Stimulated activated CD4-positive, alpha-beta T cell treated with anti-CD3 and anti-CD28 coated beads, Interleukin-1b, Interleukin-23, amount 100 ng/mL, for 4 hours (primary cell): ENCODE measurements at places on chromosomes 5 and 9.

DNA sequence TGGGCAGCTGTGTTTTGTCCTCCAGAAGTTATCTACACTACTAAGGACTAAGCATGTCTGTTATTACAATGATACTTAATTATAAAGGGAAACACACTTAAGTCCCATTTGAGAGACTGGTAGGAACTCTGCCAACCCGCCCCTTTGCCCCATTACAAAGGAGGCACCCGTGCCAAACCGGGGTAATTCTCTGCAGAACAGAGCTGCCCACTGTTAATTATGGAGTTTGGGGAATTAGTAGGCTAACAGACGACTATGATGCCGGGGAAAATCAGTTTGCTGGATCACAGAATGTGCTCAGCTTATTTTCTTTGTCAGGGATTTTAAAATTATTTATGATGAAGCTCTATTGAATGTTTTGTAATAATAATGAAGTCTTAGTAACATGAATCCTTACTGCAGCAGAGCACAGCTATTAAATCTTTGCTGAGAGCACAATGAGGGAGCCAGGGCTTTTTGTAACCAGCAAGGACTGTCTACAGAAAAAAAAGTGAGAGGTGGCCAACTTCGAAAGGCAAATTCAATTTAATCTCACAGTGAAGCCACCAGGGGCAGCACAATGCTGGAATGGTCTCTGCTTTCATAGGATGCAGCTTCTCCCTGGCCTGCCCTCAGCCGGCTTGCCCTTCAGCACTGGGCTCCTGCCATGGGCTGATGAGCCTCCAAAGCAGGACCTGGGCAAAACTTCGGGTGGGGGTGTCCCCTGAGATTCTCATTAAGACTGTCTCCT, 134.5 kb downstream of the GNAQ start:
- DNase-seq: no peak

DNA sequence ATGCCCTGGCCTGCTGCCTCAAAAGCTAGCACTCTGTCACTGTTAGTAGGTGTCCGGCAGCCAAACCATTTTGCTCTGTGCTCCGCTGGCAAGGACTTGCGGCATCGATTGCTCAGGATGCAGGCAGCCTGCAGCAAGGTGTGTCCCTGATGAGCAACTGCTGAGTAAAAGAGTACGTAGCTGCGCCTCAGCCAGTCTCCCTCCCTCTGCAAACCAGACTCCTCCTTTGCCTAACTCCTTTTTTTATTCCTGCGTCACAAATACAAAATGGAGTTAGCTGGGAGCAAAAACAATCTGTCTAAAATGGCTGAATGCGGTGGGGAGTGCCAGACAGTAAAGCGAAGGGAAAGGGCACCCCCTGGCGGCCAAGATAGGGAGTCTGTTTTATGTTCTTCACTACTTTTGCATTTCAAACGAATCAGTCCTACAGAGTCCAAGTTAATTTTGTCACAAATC, 61.1 kb downstream of the DIAPH1 start:
- peak; percentile 75 for DNase-seq

GRCh38 chr5:76859591-76860247, 9.9 kb downstream of the S100Z start:
- no peak for DNase-seq

DNA sequence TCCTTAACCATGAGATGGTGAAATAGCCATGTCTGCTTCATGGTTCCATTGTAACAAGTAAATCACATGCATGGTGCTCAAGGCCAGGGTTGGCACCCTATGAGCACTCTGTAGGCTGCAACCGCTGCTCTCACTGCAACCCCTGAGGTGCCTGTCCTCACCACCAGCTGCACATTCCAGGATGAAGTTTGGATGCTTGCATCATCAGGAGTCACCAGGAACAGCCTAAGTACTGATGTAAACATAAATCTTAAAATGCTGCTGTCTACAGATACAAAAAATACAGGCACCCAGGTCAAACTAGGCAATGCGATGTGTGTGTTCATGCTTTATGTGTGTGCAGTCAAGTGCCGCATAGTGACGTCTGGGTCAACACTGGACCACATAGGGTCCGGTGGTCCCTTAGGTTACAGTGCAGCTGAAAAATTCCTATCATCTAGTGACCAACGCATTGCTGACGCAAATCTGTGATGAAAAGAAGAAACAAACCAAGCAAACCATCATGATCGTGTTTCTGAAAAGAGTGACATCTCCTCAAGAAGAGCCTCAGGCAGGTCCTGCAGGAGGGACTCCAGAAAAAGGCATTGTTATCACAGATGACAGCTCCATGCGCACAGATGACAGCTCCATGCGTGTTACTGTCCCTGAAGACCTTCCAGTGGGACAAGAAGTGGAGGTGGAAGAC, 234.8 kb downstream of the AUH start:
- DNase-seq: no peak

DNA sequence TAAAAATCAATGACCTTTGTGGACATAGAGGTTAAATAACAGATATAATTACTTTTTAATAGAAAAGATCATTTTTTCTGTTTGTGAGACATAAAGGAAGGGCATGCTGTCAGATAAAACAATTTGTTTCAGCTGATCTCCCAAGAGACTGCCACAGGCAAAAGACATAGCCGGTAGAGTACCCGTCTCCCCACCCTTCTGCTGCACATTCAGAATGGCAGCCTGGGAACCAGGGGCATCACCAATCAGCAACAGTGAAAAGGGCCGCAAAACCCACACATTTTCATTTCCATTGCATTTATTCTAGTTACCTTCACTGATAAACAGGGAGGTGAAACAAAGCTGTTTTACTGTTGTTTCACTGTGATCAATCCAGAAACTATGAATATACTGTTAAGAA, 357.7 kb downstream of the ARRDC3 start:
- no peak for DNase-seq

GRCh38 chr9:124654431-124654830, 116.7 kb downstream of the NR6A1 start:
- DNase-seq: no peak

- DNase-seq: no peak
Measured at GRCh38 chr5:177494346-177495195, 2.8 kb downstream of the PDLIM7 start.

DNA sequence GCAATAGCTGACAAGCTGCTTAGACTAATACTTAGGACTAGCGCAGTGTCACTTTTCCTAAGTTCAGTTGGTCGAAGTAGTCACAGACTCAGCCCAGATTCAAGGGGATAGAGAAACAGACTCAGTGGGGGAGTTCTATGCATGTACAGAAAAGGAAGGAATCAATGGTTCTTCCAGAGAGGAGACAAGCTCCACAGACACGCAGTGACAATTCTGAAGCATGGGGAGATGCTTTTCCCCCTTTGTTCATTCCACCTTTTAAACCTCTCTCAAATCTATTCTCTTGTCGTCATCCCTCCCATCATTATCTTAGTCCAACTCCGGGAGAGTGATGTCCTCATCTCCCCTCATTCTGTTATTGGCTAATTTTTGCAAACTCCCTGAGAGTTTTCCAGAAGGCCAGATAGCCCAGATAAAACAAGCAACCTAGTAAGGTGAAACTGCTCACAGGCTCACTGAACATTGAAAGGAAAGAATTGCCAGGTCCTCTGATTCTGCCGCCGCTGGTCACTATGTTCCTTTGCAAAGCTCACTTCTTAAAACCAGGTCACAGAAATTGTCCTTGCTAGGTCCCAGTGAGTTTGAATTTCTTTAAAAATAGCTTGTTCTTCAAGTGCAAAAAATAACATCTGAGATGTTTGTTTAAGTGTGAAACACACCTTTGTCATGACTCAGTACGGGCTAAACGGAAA, 13.4 kb upstream of the STRBP start:
- no peak for DNase-seq

- no peak for DNase-seq
Measured at GRCh38 chr5:59430066-59430685, 463.4 kb downstream of the PDE4D start.

GRCh38 chr5:10825897-10826644, 65.0 kb upstream of the DAP start:
- DNase-seq: no peak

GRCh38 chr5:10885026-10885425, 124.0 kb upstream of the DAP start:
- no peak for DNase-seq

DNA sequence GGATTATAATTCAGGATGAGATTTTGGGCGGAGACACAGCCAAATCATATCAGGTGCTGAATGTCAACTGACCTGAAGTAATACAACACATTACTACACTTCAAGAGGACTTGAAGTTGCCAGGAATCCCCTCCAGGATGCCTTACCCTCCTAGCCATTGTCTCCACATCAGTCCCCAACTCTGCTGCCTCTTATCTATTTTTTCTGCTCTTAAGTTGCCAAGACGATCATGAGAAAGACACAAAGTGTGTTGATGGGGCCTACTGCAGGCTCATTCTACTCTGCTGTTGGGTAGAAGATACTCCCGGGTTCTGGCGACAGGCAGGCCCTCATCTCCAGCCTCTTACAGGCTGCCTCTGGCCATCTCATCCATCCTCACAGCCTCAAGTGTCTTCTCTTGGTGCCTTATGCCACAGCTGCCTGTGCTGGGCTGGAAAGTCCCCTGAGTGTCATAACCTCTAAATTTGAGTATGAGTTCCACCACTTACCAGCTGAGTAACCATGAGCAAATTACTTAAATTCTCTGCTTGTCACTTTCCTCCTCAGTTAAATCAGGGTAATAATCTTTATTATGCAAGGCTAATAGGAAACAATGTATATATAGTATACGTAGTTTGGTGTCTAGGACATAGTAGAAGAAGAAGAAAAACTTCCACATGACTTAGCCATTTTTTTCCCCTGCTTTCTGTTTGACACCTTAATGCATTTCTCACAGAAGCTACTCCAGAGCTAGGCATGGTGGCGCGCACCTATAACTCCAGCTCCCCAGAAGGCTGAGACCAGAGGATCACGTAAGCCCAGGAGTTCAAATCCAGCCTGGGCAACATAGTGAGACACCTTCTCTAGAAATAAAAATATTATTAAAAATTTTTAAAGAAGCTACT, 73.0 kb upstream of the SNX2 start:
- DNase-seq: no peak

- DNase-seq: no peak
Measured at GRCh38 chr5:124651663-124652513, 94.6 kb downstream of the ZNF608 start.

- no peak for DNase-seq
Measured at GRCh38 chr9:5624655-5625054, 4.3 kb upstream of the RIC1 start.

- DNase-seq: no peak
Measured at GRCh38 chr9:134664446-134664845, 22.8 kb downstream of the COL5A1 start.

- DNase-seq: no peak
Measured at GRCh38 chr5:56269216-56269927, 36.2 kb upstream of the ANKRD55 start.
